ENCODE measurements at places on chromosomes 2 and 18.

GRCh38 chr2:126749537-126749936 lies 93.6 kb downstream of the GYPC start:
- no peak for DNase-seq

DNA sequence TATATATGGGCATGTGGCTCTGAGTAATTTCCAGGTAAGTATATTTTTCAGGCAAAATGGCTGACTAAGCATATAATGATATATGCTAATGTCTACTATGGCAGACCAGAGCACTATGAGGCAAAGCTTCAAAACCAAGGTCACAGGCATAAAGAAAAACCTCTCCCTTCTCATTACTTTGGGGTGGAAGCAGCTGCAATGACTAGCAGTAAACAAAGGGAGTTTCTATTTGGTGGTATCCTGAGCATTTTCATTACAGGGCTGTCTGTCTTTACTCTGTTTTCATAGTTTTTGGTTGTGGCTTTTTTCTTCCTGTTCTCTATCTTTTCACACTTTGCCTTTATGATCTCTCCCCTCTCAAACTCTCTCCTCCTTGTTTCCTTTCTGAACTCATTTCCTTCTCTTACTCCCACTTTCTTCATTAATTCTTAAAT lies 15.6 kb downstream of the PDE6D start:
- no peak for DNase-seq

- no peak for DNase-seq
These were observed 4.2 kb downstream of the SERPINB7 start for GRCh38 chr18:63779386-63779785.

- DNase-seq, result no peak
These were observed 41.4 kb downstream of the KLHL29 start for GRCh38 chr2:23426263-23426905.

GRCh38 chr2:204108781-204109295 lies 172.3 kb downstream of the ICOS start:
- DNase-seq, result no peak

DNA sequence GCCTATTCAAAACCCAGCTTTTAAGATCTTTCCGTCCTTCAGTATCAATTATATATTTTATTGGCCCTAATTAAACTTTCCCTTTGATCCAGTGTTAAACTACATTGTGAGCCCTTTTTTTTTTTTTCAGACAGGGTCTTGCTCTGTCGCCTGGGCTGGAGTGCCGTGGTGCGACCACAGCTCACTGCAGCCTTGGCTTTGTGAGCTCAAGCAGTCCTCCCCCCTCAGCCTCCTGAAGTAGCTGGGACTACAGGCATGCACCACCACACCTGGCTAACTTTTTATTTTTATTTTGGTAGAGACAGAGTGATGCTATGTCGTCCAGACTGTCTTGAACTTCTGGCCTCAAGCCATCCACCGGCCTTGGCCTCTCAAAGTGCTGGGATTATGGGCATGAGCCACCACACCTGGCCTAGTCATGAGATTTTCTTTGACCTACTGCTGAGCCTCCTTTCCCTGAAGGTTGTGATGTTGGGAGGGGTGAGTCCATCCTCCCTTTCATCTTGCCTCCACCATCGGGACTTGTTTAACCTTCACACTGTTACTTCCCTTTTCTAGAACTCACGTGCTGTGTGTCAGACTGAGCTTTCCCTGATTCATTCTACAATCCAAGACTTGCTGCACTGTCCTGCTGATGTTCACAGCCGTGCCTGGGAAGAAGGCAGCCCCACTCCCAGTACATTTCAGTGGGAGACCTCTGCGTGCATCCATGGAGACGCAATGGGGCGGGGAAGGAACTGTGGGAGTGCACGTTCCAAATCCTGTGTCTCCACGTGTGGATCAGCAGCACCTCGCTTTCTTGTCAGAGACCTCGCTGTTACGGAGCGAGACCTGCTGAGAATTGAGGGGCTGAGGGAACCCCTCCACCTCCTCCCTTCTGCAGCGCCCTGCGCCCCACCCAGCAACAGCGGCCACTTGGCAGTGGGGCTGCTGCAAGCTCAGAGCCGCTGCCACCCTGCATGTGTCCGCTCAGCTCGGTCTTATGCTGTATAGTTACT lies 10.8 kb downstream of the OXER1 start:
- DNase-seq, result peak; percentile 11

DNA sequence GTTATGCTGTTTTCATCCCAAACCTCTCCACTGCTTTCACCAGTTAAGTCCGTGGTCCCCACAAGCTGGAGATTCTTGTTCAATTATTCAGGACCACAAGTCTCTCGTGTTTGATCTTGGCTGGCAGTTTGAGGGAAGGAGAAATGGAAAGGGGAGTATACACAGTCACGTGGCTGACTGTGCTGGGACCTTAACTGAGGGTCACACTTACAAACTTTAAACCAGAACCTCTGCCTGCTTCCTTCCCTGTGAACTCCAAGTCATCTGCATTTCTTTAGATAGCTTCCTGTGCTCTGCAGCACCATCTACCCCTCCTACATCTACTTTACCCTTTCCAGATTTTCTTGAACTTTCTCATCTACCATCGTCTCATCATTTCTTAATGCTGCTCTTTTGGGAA lies 91.7 kb downstream of the ARHGEF4 start:
- no peak for DNase-seq

- DNase-seq, result no peak
These were observed 21.8 kb downstream of the LPIN2 start for GRCh38 chr18:2990956-2991640.

GRCh38 chr2:36633470-36634092 lies 35.6 kb upstream of the FEZ2 start:
- no peak for DNase-seq

- DNase-seq, result no peak
These were observed 18.9 kb downstream of the TET3 start for GRCh38 chr2:74003494-74004211.

- peak; percentile 78 for DNase-seq
These were observed 24.8 kb upstream of the RPE start for GRCh38 chr2:209977386-209978239.

DNA sequence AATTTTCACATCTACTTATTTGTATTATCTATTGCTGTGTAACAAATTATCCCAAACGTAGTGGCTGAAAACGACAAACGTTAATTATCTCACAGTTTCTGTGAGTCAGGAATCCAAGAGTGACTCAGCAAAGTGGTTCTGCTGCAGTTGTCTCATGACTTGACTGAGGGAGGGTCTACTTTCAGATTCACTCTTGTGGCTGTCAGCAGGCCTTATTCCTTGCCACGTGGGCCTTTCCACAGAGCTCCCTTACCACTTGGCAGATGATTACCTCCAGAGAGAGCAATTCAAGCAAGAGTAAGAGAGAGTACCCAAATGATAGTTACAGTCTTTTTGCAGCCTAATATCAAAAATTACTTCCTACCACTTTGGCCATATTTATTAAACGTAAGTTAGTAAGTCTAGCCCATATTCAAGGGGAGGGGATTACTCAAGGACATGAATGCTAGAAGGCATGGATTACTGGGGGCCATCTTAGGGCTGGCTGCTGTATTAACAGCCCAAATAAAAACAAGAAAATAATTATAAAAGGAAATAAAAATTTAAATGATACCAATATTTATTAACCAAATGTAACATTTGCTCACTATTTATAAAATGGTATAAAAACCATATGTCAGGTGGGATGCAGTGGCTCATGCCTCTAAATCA lies 48.7 kb upstream of the NBEAL1 start:
- peak; percentile 42 for DNase-seq

GRCh38 chr18:11367351-11367750 lies 218.0 kb upstream of the PIEZO2 start:
- no peak for DNase-seq

DNA sequence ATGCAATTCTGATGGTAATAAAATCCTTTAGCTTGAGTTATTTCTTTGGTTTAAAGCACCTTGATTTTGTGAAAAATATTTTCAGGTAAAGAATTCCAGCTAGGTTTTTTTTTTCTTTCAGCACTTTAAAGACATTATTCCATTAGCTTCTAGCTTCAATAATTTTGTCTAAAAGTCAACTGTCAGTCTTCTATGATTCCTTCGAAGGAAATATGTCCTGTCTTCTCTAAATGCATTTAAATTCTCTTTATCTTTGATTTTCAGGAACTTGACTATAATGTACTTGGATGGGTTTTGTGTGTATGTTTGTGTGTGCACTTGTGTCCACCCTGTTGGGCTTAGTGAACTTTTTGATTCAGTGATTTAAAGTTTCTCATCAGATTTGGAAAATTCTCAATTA lies 4.7 kb downstream of the LONRF2 start:
- DNase-seq, result no peak
